Ecto neural progenitor cell (in vitro differentiated cells): ENCODE measurements at places on chromosomes 11 and 22.

DNA sequence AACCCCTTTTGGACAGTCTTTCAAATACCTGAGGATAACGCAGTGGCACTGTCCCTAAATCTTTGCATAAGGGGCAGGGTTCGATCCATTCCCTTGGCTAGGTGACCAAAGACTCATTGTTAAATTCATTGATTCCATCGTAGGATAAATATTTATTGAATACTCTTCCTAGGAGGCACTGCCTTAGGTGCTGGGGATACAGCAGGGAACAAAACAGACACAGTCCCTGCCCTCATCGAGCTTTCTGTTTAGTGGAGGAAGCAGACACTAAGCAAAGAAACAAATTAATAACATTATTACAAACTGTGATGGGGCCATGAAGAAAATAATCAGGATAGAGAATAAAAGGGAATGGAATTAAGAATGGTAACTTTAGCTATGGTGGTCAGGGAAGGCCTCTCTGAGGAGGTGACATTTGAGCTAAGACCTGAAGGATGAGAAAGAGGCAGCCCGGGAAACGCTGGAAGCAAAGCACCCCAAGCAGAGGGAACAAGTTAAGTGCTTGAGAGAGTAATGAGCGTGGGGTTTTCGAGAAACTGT is 689 bp downstream of the B3GAT3 start:
- no peak for DNase-seq

DNA sequence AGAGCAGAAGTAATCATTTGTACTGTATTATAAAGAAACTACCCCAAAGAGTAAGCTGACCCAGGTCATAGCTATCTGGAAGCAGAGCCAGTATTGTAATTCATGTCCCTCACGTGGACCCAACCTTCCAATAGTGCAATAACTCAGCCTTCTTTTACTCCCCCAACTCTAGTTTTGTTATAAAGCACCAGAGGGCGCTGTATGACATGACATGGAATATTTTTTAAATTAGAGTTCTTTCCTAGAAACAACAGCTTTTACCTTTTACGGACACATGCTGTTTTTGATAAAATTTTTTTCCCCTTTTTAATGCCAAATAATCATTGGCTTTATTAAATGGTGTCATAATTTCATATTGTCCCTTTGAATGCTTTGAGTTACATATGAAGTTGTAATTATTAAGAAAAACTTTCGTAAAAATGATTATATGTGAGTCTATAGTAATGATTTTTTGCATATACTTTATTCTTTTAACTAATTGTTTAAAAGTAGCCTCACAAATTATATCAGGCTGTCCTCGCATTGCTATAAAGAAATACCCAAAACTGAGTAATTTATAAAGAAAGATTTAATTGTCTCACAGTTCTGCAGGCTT is 76.9 kb downstream of the DKK3 start:
- DNase-seq = no peak

GRCh38 chr22:23121424-23121823 is 20.4 kb downstream of the RSPH14 start:
- DNase-seq = no peak

DNA sequence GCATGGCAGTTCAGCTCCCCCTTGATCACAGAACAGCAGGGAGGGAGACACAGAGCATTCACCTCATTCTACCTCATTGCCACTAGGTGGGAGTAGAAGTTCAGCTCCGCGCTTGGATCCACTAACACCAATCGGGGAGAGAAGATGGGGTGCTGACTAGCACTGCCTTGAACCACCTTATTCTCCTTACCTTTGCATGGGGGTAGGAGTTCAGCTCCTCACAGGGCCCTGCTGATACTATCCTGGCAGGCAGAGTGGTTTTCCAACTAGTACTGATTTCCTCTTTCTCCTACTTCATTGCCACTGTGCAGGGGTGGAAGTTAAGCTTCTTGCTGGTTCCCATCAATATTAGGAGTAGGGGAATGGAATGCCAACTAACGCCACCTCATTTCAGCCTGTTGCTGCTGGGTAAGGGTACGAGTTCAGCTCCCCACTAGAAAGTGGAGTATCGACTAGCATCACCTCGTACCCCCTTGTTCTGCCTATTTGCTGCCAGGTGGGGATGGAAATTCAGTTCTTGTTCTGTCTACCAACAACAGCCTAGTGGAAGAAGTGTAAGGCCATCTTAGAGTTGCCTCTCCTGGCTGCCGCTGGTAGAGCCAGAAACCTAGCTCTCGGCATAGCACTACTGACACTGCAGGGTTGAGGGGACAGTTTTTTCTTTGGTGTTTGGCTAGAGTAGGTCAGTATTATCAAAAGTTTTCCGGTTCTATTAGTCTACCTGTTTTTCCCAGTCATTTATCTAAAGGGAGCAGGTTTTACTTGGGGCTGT is 550.9 kb upstream of the CCDC90B start:
- DNase-seq = peak; percentile 71

GRCh38 chr22:26725012-26725676 is 67.8 kb downstream of the MIAT start:
- DNase-seq = no peak

DNA sequence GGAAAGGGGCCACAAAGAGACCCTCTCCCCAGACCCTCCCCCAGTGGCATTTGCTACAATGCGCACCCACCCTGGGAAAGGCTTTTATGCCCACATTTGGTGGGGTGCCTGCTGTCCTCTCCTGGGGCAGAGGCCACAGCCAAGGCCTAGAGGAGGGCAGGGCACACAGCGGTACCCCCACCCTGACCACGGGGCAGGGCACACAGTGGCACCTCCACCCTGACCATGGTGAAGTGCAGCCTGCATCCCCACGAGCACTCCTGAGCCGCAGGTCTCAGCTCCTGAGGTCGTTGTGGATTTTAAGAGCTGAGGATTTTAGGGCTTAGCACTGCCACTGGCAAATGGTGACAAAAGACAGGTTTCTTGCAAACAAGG is 34.1 kb downstream of the CERK start:
- no peak for DNase-seq

DNA sequence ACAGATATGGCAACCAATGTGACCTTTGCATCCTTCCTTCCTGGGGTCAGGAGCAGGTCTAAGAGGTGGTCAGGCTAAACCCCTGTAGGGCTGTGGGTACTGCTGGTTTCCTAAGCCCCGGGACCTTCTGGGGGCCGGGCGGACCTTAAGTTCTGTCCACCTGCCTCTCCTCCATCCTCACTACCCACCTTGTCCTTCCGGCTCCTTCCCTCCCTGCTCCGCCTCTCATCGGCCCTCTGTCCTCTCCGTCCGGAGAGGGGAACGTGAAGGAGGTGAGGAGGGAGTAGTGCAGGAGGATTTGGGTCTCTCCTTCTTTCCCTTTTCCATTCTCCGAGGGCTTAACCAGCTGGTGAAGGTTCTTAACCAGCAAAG is 28.3 kb upstream of the PARVB start:
- DNase-seq = no peak

GRCh38 chr22:49193901-49194465 is 633.7 kb downstream of the BRD1 start:
- DNase-seq = no peak

GRCh38 chr11:77471558-77472193 is 2.2 kb downstream of the PAK1 start:
- DNase-seq = no peak

- no peak for DNase-seq
Measured at GRCh38 chr11:64868904-64869570, 9.4 kb downstream of the EHD1 start.

- no peak for DNase-seq
Measured at GRCh38 chr11:129040934-129041333, 98.3 kb upstream of the TP53AIP1 start.

DNA sequence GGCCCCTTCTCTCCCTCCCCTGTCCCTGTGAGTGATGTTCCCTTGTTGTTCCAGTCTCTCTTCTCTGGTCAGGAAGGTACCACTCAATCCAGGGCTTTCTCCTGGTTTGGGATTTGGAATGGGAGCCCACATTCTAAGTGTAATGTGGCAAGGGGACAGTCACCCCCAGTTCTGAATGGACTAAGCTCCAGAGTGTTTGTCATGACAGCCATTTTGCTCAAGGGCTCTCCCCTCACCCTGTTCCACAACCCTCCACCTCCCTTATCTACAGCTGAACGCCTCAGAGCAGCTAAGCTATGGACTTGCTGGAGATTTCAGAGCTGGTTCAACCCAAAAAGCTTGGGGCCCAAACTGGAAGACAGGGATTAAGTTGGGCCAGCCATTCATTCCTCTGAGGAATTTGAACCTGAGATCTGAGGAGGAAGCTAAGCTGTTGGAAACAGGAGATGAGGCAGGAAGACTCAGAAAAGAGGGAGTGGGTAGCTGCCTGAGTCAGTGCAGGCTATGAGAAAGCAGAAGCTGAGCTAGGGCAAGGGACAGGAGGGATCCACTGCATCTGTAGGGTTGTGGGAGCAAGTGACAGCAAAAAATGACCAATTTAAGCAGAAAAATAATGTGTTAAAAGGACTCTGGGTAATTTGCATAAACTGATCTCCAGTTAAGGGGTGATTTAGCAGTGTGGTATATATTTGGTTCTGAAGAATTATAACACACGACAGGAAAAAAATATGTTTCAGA is 22.9 kb upstream of the FCHSD2 start:
- DNase-seq = no peak
